ENCODE measurements at places on chromosomes 5 and 9. TPM values are rescaled to one million over a fixed set of nuclear protein-coding genes. Genes with fewer than 3 reads are reported as not detected.

- no peak overlapping the region for H3K4me3 ChIP-seq
- H3K27ac ChIP-seq = no peak overlapping the region
- H3K4me1 ChIP-seq = peaks cover 47% of the 10 kb centered on the region
- no peaks in the 10 kb centered on the region for H3K36me3 ChIP-seq
- DNase-seq = no peak
Observed at GRCh38 chr9:89747596-89747995, 142.8 kb downstream of the GADD45G start.

- H3K27ac ChIP-seq = peak overlapping the region; percentile 79
- peaks cover 6% of the 10 kb centered on the region for H3K27me3 ChIP-seq
- H3K36me3 ChIP-seq = peaks cover 3% of the 10 kb centered on the region
- H3K4me1 ChIP-seq = peaks cover 52% of the 10 kb centered on the region
- DNase-seq = no peak
- no peak overlapping the region for H3K4me3 ChIP-seq
Observed at GRCh38 chr9:127779136-127779981, 893 bp upstream of the SH2D3C start.

Gene FNIP1
- total RNA-seq = 32.9 TPM

- H3K4me1 ChIP-seq = no peaks in the 10 kb centered on the region
- H3K36me3 ChIP-seq = no peaks in the 10 kb centered on the region
- H3K27me3 ChIP-seq = no peaks in the 10 kb centered on the region
- H3K4me3 ChIP-seq = no peak overlapping the region
- DNase-seq = peak; percentile 9
Observed at GRCh38 chr5:57277085-57277484, 103.2 kb downstream of the GPBP1 start.

Gene ADAMTS16
- 8.0 TPM for total RNA-seq

DNA sequence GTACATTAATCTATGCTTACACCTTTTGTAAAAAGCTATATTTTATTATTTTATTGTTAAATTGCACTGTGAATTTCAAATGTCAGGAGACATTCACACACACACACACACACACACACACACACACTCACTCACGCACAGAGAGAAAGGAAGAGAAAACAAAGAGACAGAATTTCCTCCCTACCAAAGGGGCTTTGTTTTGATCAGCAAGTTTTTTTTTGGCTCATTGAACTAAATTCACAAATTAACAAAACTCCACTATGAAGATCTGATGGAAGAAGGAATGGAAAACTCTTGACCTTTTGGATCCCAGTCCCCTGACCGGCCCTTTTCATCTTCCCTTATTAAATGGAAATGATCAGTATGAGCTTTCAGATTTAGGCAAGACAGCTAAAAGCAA is 161.2 kb downstream of the PDE4D start:
- no peak overlapping the region for H3K4me3 ChIP-seq
- peak overlapping the region; percentile 8 for H3K27ac ChIP-seq
- no peaks in the 10 kb centered on the region for H3K27me3 ChIP-seq
- H3K4me1 ChIP-seq = no peaks in the 10 kb centered on the region

GRCh38 chr9:86246752-86247161 is 12.7 kb downstream of the C9orf153 start:
- peaks cover 5% of the 10 kb centered on the region for H3K4me1 ChIP-seq
- DNase-seq = no peak
- no peak overlapping the region for H3K27ac ChIP-seq
- H3K36me3 ChIP-seq = no peaks in the 10 kb centered on the region
- H3K27me3 ChIP-seq = no peaks in the 10 kb centered on the region

DNA sequence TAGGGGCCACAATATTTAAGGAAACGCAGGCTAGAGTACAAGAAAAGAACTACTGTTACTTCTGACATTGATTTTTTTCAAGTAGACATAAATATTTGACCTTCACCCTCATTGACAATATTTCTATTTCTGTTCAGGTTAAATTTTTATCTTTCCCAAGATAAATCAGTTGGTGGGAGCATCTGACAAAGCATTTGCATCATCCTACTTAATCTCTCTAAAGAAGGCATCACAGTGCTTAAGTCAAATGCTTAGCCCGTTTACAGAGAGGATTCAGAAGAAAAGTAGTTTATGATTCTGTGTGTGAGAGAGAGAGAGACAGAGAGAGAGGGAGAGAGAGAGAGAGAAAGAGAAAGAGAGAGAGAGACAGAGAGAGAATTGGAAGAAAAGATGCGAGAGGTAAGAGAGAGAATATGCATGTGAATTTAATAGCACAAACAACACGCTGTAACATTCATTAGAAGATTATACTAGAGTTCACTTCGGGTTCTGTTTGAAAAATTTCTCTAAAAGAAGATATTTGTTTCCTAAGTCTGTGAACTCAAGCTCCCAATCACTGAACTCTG is 1093.3 kb upstream of the CDH6 start:
- no peaks in the 10 kb centered on the region for H3K27me3 ChIP-seq
- no peak overlapping the region for H3K4me3 ChIP-seq
- no peak overlapping the region for H3K27ac ChIP-seq
- DNase-seq = no peak
- no peaks in the 10 kb centered on the region for H3K36me3 ChIP-seq

DNA sequence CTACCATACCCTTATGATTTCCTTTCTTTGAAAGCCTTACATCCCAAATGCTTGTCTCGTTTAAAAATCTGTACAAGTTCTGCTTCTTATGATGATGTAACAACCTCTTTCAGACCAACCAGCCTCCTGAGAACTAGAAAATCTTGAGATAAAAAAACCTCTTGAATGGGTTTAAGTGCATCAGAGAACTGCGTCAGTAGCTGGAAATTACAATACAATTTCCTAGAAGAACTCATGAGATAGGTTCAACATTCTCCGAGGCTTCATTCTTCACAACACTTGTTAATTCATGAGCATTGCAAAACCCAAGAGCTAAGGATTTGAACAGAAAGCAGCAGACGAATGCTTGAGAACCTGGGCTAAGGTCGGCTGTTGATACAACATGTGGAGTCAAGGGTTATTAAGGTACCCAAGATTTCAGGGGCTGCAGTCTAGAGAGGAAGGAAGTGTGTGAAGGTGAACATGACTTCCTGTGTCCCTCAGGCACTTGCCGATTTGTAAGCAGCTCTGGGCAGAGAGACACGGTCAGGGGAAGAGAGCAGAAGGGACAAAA is 286.0 kb downstream of the ICE1 start:
- no peak overlapping the region for H3K4me3 ChIP-seq
- no peak overlapping the region for H3K27ac ChIP-seq
- H3K36me3 ChIP-seq = no peaks in the 10 kb centered on the region
- H3K27me3 ChIP-seq = no peaks in the 10 kb centered on the region

- H3K4me3 ChIP-seq = no peak overlapping the region
- DNase-seq = no peak
- no peaks in the 10 kb centered on the region for H3K27me3 ChIP-seq
- no peaks in the 10 kb centered on the region for H3K36me3 ChIP-seq
Observed at GRCh38 chr9:68643901-68644809, 60.9 kb upstream of the PIP5K1B start.

Measured in spinal cord (tissue), 10 donors.